ENCODE measurements at places on chromosomes 4 and X. TPM values are rescaled to one million over a fixed set of nuclear protein-coding genes. Genes with fewer than 3 reads are reported as not detected.

The HTR2C gene
- total RNA-seq = not detected

The CENPVL2 gene
- not detected for total RNA-seq

The TLR3 gene
- total RNA-seq = 8.4 TPM

The RAB39B gene
- 0.06 TPM for total RNA-seq

The LRCH2 gene
- total RNA-seq = 2.0 TPM

The TEX13D gene
- not detected for total RNA-seq

The ETDB gene
- not detected for total RNA-seq

The GUCY1A1 gene
- 8.5 TPM for total RNA-seq

The SNCA gene
- total RNA-seq = not detected

The GJB1 gene
- total RNA-seq = not detected

The TMPRSS11F gene
- total RNA-seq = not detected

The ADGRG4 gene
- total RNA-seq = not detected

The NR3C2 gene
- total RNA-seq = 0.19 TPM

The HSFX1 gene
- 0.56 TPM for total RNA-seq

The NKAP gene
- total RNA-seq = 7.7 TPM

The GPR119 gene
- not detected for total RNA-seq

The CYP4V2 gene
- total RNA-seq = 16.9 TPM

The FSTL5 gene
- not detected for total RNA-seq

The XK gene
- total RNA-seq = not detected

The IL1RAPL1 gene
- total RNA-seq = 0.06 TPM

The CFAP99 gene
- not detected for total RNA-seq

The NLGN3 gene
- 0.10 TPM for total RNA-seq

The TMEM154 gene
- 1.6 TPM for total RNA-seq

The HTN1 gene
- not detected for total RNA-seq

The CXorf65 gene
- total RNA-seq = not detected

The PPA2 gene
- total RNA-seq = 52.0 TPM

The RGN gene
- total RNA-seq = 0.15 TPM

The KLB gene
- total RNA-seq = 0.05 TPM

Measured in cardiac ventricle fibroblast (primary cell).